CD4-positive, alpha-beta T cell treated with Interleukin-2 at 100 ng/mL for 4 hours (primary cell): ENCODE measurements at places on chromosomes 1 and 21.
A peak's percentile ranks its signal among the peaks of the same experiment; 100 is the strongest.

GRCh38 chr1:176778056-176778455, 315.1 kb downstream of the PAPPA2 start:
- DNase-seq, result no peak

DNA sequence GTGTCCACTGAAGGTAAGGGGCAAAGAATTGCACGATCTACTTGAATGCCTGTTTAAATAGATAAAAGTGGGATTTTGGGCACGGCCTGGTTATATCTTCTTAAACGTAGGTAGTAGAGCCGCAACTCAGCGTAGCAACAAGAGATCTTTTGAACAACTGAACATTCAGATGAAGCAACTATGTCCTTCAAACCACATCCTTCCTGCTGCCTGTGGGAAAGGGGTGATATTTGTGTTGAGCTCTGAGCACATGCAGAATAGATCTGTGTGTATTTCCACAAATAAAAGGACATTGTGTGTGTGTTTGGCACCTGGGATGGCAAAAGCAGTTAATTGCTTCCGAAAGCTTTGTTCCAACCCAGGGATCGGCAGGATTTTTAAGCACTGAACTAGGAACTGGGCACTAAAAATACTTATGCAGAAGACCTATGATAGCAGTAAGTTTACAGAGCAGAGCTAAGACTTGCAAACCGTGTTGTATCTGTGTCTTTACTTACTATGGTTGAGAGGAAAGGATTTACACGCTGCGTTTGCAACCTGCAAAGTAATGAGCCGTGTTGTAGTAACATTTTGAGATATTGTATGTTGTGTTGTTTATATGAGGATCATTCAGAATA, 333.4 kb downstream of the CHRM3 start:
- peak; percentile 69 for DNase-seq

DNA sequence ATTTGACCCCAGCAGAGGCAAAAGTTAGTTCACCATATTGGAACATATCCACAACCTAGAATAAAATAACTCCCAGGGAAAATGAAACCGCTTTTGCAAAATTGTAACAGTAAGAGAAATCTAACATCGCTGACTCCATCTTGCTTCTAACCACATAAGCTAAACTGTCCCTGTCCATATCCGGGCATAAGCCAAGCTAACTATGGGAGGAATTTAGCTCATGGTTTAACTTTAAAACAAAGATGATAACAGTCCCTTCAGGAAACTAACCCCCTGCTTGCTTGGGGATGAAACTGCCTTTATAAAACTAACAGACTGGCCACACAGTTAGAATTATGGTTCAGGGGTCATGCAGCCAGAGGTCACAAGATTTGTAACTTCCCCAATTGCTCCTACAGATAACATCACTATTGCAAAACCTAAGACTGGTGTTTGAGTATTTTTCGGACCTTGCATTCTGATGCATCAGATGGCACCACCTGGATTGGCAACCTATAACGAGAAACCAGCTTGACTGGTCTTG, 46.3 kb downstream of the TESK2 start:
- no peak for DNase-seq

- no peak for DNase-seq
These were observed 302.0 kb downstream of the VAV3 start for GRCh38 chr1:107662971-107663370.

- no peak for DNase-seq
These were observed 123.9 kb downstream of the SMYD3 start for GRCh38 chr1:246383239-246383589.

- DNase-seq, result no peak
These were observed 210.6 kb downstream of the PBX1 start for GRCh38 chr1:164769486-164770130.

DNA sequence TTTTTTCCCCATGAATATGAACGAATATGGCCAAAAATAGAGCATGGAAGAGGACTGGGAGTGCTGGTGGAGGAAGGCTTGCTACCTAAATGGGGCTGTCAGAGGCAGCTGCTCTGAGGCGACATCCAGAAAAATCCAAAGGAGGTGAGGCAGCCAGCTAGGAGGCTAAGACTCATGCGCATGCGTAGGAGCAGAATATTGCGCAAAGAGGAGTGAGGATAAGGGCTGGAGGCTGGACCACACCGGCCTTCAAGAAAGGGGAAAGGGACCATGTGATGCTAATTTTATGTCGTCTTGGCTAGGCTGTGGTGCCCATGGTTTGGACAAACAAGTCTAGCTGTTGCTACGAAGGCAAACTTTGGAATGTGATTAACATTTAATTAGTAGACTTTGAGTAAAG, 30.5 kb downstream of the HEYL start:
- DNase-seq, result no peak

DNA sequence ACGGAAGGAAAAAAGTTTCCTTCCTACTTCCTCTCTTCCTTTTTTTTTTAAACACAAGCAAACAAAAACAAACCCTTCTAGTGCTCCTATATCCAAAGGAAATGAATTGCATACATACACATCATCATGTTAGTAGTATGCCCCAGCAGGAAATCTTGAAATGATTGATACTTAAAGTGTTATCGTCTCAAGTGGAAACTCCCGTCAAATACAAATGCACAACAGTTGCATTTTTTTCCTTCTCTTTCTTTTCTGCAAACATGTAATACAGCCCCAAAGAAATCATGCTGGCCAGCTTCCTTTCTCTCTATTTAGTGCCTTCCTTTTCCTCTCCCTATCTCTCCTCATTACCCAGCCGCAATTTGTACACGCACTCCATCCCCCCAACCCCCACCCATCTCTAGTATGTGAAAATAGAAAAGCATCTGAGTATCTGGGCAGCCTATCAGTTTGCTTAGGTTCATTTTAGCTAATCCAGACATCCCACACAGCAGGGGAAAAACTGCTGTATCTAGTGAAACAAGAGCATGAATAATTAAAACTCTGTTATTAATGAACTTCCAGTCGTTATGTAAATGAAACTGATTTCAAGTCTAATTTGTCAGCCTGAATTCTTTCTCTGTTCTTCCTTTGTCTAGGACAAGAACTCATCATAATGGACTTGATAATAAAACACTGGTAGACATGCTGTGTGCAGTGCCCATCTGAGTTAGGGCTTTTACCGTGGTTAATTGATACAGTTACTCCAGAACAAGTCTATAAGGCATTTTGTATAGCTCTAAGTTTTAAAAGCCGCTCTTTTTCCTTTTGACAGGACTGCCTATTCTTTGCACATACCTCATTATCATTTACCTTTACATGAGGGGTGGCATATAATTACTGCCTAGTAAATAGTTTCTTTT, 336.5 kb upstream of the ADGRL2 start:
- no peak for DNase-seq

GRCh38 chr1:54795356-54795665, 5.8 kb downstream of the TTC22 start:
- no peak for DNase-seq
